IMR-90 (cell line): ENCODE measurements at places on chromosomes 1 and 21. TPM values are rescaled to one million over a fixed set of nuclear protein-coding genes. Genes with fewer than 3 reads are reported as not detected.

The FBXO2 gene
- polyA plus RNA-seq, result 1.7 and 2.1 TPM in 2 replicates

The CFHR2 gene
- polyA plus RNA-seq, result not detected in 2 replicates

The KCNT2 gene
- 0.17 and 0.22 TPM in 2 replicates for polyA plus RNA-seq

The SPRR2A gene
- not detected in 2 replicates for polyA plus RNA-seq

The TMCO2 gene
- polyA plus RNA-seq, result not detected in 2 replicates

The MSH4 gene
- 0.02 TPM in 1 of 2 replicates, not detected in the other for polyA plus RNA-seq

The YARS1 gene
- 62.3 and 100 TPM in 2 replicates for polyA plus RNA-seq
